Smooth muscle cell of the coronary artery (primary cell): ENCODE measurements at places on chromosomes 5 and 9. TPM values are rescaled to one million over a fixed set of nuclear protein-coding genes. Genes with fewer than 3 reads are reported as not detected.

KCNT1 gene
- total RNA-seq = 0.12 TPM in 1 of 2 replicates, not detected in the other

FOXD4L3 gene
- 0.08 TPM in 1 of 2 replicates, not detected in the other for total RNA-seq

ARL14EPL gene
- total RNA-seq = not detected in 2 replicates

CTXN3 gene
- not detected in 2 replicates for total RNA-seq

GPR107 gene
- 25.1 and 57.4 TPM in 2 replicates for total RNA-seq

FBN2 gene
- total RNA-seq = 0.38 and 47.5 TPM in 2 replicates

MYORG gene
- total RNA-seq = 0.35 and 0.83 TPM in 2 replicates

PLGRKT gene
- 4.4 and 15.5 TPM in 2 replicates for total RNA-seq

DAB2 gene
- 39.8 and 175 TPM in 2 replicates for total RNA-seq

SHLD3 gene
- 1.8 and 2.3 TPM in 2 replicates for total RNA-seq

ZNF782 gene
- 1.4 and 2.8 TPM in 2 replicates for total RNA-seq

PCDHA3 gene
- total RNA-seq = 0.15 and 0.70 TPM in 2 replicates

IFNK gene
- not detected in 2 replicates for total RNA-seq

GAS1 gene
- total RNA-seq = 0.15 and 57.4 TPM in 2 replicates

SPINK1 gene
- total RNA-seq = 0.68 TPM in 1 of 2 replicates, not detected in the other

MZB1 gene
- not detected in 2 replicates for total RNA-seq

RIGI gene
- 4.3 and 8.0 TPM in 2 replicates for total RNA-seq

DPYSL3 gene
- 68.8 and 566 TPM in 2 replicates for total RNA-seq

PRRX2 gene
- 8.5 and 15.1 TPM in 2 replicates for total RNA-seq

ARSI gene
- 0.83 and 2.3 TPM in 2 replicates for total RNA-seq

ZNF483 gene
- total RNA-seq = 0.60 and 2.3 TPM in 2 replicates

CARTPT gene
- total RNA-seq = not detected in 2 replicates

ECPAS gene
- total RNA-seq = 56.9 and 81.3 TPM in 2 replicates

HTR4 gene
- 0.08 TPM in 1 of 2 replicates, not detected in the other for total RNA-seq

SLC45A2 gene
- 0.35 TPM in 1 of 2 replicates, not detected in the other for total RNA-seq

TGFBI gene
- 554 and 999 TPM in 2 replicates for total RNA-seq

CEL gene
- under 0.01 and 0.15 TPM in 2 replicates for total RNA-seq

SPATA6L gene
- 0.23 and 0.38 TPM in 2 replicates for total RNA-seq

CARD6 gene
- total RNA-seq = 8.9 and 11.7 TPM in 2 replicates

PDCD1LG2 gene
- total RNA-seq = 4.3 and 6.6 TPM in 2 replicates

HACD4 gene
- total RNA-seq = 1.4 and 2.6 TPM in 2 replicates

MGAT4B gene
- total RNA-seq = 120 and 150 TPM in 2 replicates

SAXO1 gene
- under 0.01 and 0.08 TPM in 2 replicates for total RNA-seq

CDH10 gene
- 0.70 and 3.8 TPM in 2 replicates for total RNA-seq

DDX4 gene
- not detected in 2 replicates for total RNA-seq

COMMD10 gene
- 14.2 and 29.5 TPM in 2 replicates for total RNA-seq

TICAM2 gene
- total RNA-seq = 0.94 and 1.4 TPM in 2 replicates
